ENCODE measurements at places on chromosomes 11 and 22.

GRCh38 chr11:14902650-14903350, 10.8 kb upstream of the CYP2R1 start:
- DNase-seq, result no peak

DNA sequence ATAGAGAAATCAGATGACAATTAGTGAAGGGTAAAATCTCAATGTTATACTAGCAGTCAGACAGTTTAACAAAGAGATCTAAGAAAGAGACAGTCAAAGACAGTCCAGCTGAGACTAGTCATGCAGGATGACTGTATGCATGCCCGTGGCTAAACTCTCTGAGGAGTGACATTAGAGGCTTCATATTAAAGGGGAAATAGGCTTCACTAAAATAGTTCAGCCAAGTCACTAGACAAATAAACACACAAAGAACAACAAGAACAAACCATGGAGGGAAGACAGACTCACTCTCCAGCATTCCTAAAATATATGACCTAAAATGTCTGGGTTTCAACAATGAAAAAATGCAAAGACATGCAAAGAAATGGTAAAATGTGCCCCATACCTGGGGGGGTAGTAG, 18.6 kb upstream of the APLNR start:
- DNase-seq, result no peak

- no peak for DNase-seq
These were observed 1.2 kb downstream of the ELFN2 start for GRCh38 chr22:37425800-37426705.

GRCh38 chr11:123145220-123145619, 49.8 kb downstream of the CLMP start:
- no peak for DNase-seq

GRCh38 chr22:18035751-18036150, 11.4 kb upstream of the MICAL3 start:
- no peak for DNase-seq

GRCh38 chr11:9003573-9004182, at the start of gene NRIP3:
NRIP3 (minus strand) TSS chr11:9004001; CDS start chr11:9003935, 66 bp downstream.
- peak; percentile 60 for DNase-seq

DNA sequence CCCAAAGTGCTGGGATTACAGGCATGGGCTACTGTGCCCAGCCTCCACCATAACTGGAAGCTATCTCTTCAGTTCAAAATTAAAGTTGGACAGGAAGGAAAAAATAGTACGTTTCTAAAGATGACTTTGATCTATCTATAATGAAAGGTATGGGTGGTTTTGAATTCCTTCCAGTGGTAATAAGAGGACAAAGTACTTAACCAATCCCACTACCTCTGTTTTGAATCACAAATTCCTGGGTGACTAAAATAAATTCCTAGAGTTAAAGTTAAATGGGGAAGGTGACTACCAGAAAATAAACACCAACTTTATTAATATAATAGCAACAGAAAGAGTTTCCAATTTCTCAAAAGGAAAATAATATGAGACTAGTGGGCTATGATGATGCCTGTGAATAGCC, 9.1 kb downstream of the PHF5A start:
- no peak for DNase-seq

DNA sequence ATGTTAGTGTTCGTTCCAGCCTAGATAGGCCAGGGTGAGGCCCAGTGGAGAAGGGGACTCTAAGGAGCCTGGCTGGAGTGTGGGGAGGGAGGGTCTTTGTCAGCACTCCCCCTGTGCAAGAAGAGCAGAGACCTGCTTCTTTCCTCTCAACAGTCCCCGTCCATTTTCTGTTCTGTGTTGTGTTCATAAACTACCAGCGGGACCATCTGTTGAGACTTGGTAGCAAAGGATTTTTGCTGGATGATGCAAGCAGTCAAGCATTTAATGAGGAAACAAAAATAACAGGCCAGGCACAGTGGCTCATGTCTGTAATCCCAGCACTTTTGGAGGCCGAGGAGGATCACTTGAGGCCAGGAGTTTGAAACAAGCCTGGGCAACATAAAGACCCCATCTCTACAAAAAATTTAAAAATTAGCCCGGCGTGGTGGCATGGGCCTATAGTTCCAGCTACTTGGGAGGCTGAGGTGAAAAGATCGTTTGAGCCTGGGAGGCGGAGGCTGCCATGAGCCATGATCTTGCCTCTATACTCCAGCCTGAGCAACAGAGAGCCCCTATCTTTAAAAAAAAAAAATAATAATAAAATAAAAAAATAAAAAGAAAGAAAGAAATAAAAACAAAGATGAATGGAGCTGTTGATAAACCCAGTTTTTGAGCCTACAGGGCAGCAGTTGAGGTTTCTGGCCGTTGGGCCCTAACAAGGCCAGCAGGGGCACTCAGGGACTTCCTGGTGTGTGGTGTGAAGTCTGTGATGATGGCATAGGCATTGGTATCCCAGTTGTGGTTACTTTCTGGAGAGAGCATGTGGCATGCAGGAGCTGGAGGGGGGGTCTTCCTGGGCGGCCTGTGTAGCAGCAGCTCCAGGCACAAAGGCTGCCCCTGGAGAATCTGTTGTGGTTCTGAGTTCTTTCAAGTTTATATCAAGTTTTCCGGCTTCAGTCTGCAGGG, 1.7 kb upstream of the TXNRD2 start:
- DNase-seq, result no peak

- DNase-seq, result no peak
These were observed 25.8 kb downstream of the ART5 start for GRCh38 chr11:3615998-3616397.

- DNase-seq, result no peak
These were observed 94.1 kb upstream of the NECTIN1 start for GRCh38 chr11:119823077-119823476.

DNA sequence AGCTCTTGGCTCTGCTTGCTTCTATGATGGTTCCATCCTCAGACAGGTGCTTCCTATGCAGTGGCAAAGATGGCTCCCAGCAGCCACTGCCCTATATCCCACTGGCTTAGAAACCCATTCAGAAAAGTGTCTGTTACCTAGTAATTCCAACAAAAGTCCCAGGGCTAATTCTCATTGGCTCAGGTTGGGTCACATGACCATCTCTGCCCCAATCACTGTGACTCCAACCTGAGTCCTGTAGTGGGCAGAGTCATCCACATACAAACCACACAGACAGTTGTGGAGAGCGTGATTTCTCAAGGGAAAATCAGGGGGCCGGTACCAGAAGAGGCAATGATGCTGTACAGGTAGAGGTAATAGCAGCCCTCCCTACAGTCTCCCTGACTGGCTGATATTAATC, 67.5 kb downstream of the LHFPL7 start:
- no peak for DNase-seq

- no peak for DNase-seq
These were observed 1.2 kb downstream of the CSRP3 start for GRCh38 chr11:19200410-19201201.

DNA sequence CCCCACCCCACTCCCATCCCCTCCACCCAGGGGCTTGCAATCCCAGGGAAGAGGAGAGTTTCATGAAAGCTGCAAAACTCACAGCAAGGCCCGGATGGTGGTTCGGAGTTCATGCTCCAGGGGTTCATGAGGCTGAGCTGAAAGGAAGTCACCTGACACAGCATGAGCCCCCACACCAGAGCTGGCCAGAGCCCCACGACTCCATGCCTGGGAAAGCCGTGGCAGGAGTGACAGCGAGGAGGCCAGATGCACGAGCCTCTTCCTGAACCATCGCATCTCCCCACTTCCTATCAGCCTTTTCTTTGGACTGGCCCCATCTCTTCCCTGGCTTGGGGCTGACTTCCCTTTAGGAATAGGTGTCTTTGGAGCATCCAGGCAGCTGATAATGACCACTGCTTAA, 105.8 kb downstream of the ABTB2 start:
- DNase-seq, result no peak

DNA sequence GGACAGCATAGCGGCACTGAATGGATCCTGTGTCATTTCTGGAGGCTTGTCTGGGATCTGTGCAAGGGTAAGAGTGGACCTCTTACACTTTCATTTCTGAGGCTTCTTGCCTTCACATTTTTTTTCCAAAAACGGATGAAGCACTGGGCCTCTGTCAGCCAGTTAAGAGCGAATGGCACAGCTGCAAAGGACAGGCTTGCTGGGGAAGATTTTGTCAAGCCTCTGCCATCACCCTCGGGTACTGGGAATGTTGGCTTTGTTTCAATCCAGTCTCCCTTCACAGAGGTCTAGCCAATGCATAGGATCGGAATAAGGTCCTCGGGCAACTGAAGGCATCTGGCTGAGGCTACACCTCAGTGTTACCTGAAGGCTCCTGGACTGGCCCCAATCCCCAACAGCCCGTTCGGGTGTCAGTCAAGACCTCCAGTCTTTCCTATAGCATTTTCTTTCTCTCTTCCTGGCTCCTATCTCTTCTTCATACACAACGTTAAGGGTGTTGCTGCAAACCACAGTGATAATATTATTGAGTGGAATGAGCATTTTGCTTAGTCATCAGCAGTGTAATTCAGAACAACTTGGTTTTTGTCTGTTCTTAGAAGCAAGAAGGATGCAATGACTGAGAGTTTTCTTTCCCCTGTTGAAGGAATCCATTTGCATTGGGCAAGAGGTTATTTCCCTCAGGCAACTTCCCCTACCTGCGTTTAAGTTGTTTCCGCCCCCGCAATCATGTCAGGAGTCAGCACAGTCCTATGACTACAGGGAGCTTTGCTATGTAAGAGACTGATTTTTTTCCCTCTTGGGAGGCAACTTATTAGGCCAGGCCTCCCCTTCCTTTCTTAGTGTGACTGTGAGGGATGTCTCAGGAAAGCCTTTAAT, 22.8 kb downstream of the NPAT start:
- peak; percentile 70 for DNase-seq

DNA sequence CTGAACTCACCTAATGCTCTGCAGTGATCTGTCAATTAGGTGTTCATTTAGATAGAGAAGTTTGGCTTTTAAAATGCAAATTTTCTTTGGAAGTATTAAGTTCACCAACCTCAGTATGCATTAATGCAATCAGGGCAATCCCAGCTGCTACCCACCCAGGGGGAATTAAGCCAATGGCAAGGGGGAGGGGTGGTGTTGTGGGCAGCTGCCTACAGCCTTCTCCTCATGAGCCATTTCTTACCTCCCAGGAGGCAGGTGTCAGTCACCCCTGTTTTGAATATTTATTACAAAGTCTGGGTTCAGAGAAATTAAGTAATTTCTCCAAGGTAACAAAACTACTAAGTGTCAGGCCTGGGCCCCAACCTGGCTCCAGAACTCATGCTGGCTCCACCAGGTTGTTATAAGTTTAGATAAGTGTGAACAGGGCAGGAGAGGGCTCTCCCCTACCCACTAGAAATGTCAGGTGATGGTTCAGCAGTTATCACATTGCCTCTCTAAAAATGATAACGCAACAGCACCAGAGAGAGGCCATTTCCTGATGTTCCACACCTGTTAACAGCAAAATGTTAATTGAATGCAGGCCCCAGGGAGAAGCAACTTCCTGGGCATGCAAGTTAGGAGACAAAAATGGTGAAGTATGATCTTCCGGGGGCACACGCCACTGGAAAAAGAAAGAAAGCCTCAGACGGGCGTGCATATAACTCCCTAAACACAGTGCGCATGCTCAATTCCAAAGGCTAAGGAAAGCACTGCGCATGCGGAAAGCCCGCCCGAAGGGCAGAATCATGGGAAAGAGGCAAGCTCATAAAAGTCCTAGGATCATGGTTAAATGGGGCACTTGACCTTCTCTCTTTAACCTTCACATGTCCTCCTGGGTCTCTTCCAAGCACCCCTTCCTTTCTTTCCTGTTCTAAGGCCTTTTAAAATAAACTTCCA, 35.4 kb upstream of the GNAZ start:
- DNase-seq, result no peak

- no peak for DNase-seq
These were observed 8.9 kb downstream of the SLC15A3 start for GRCh38 chr11:60942970-60943565.

DNA sequence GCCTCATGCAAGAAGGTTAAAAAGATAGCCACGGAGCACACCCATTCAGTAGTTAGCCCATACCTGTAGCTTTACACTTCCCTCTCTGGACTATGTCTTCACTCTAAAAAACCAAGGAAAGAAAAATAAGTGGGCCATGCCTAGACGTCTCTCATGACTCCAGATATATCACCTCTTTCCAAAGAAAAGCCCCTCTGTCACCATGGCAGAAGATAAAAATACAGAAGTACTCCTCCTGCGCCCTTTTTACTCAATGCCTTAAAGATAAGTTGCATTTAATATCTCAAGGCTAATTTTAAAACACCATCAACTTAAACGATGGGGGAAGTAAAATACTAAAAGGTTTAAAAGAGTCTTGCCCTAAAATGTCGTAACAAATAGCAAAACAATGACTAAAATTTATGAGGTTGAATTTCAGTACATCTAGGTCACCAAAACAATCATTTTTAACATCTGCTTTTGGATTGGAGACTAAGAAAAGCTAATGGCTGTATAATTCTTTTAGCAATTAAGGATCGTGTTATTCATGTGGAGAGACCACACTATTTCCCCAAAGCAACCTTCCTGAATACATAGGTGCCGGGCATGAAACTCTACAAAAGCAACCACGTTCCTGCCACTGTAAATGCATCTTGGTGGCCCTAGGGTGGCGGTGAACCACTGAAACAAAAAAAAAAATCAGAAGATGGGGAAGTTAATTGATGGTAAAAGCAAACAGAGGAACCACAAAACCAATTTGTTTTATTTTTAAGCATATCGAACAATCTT, 46.0 kb downstream of the CELF1 start:
- no peak for DNase-seq

DNA sequence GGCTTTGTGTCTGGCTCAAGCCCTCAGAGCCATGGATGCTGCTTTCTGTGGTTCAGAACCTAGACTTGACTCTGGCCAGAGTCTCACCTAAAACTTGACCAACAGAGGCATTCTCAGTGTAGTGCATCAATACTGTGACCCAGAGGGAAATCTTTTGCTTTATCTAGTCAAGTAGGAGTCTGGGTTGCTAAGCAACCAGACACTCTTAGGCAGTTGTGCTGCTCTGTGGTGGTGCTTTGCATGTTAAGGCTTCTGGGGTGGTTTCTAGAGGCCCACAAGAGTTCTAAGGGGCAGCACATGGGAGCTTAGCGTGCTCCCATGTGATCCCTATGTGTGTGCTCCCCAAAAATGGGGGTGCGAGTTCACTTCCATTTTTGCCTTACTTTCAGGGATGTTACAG, 224.6 kb upstream of the PLET1 start:
- DNase-seq, result no peak

DNA sequence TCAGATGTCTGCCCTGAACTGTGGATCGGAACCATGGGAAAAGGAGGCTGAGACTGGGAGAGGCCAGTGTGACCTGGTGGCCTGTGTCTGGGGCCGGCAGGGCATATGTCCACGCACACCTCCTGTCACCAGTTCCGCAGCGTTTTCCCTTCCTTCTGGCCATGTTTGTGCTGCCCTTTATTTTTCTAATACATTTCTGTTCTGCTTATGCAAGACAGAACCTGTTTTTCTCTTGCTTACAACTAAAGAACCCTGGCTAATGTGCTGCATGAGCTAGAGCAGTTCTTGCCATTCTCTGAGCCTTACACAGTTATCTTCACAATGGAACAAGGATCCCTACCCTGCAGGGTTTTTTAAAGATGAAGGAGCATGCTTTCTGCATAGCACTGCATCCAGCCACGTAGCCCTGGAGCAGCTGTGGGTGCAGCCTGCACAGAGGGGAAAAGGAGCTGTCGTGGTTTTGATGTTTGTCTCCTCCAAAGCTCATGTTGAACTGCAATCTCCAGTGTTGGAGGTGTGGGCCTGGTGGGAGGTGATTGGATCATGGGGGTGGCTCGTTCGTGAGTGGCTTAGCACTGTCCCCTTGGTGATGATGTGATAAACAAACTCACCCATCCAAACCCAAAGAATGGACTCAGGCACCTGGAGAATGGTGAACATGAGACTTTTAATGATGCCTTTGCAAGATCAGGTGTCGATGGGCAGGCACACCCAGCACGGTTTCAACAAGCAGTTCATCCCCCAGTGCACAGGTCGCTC, 84.8 kb upstream of the SHANK2 start:
- no peak for DNase-seq

Data from stimulated activated CD4-positive, alpha-beta T cell treated with anti-CD3 and anti-CD28 coated beads, Interleukin-4, amount 100 ng/mL, for 48 hours (primary cell).